ENCODE measurements at places on chromosomes 11 and 22.

DNA sequence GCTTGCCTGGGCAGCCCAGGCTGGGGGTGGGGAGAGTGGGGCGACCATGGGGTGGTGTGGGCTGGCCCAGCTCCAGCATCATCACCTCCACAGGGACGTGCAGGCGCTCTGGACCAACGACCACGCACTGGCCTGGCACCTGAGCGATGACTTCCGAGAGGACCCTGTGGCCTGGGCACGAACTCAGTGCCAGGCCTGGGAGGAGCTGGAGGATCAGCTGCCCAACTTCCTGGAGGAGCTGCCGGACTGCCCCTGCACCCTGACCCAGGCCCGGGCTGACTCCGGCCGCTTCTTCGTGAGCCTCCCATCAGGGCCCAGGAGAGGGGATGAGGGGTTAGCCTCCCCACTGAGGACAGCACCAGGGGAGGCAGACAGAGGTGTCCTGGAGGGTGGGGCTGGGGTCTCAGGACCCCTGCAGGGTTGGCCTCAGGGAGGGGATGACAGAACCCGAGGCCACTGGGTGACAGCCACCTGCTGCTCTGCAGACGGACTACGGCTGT, 3.8 kb downstream of the SUSD2 start:
- no peak for DNase-seq

DNA sequence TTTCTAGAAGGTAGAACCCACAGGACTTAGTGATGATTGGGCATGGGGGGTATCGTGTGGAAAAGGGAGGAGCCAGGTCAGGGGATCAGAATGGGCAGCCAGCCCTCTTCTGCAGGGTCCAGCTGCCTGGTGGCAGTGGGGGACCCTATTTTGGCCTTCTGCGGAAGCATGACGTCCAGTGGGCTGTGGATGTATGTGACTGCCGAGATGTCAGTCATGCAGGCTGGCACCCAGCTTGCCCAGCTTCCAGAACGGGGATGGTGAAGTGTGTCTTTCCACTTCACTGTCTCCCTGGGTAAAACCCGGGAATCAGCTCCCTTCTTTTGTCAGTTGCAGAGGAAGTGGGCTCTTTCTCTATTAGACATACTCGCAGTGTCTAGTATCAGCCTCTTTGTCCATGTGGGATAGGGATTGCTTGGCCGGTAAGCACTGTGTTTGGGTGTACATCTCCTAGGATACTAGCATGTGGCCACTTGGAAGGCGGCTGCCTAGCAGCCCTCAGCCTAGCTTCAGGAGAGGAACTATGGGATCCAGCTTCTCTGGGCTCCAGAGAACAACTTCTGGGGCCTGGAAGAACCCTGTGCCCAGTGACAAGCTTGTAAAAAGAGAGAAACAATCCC, 51.4 kb downstream of the GRIK4 start:
- no peak for DNase-seq

DNA sequence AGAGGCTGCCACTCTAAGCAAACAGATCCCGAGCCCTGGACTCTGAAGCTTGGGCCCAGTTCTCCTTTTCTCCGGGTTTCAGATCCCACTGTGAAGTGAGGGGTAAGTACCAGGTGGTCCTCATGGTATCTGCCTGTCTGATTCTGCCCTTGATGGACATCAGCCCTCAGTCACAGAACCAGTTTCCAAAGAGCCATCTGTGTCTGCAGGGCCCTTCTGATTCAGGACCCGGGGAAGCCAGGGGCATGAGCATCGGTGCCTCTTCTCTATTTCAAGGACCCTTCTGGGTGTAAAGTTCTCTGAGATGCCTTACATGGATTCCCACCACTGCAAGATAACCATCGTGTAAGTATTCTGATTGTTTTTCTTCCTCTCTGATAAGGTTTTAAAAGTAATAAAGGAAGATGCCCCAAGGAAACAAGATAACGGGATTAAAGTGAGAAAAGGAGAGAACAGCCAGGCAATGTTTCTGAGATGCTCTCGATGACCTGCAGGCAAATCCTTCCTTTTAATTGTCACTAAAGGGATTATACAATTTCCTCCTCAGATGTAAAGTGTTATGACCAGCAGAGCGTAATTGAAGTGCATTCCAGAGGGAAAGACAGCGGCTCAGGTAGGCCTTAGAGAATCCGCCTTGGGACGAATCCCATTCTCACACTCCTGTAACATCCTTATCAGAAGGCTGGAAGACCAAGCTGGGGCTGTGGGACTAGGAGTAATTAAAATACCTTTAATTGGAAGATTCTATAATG, 924.3 kb downstream of the TBC1D22A start:
- DNase-seq = no peak

- DNase-seq = no peak
These were observed 2.6 kb downstream of the NELL1 start for GRCh38 chr11:20671856-20672546.

- no peak for DNase-seq
These were observed 49.7 kb downstream of the CCDC34 start for GRCh38 chr11:27313157-27313821.

- no peak for DNase-seq
These were observed 37.4 kb downstream of the MTMR2 start for GRCh38 chr11:95886462-95886861.

DNA sequence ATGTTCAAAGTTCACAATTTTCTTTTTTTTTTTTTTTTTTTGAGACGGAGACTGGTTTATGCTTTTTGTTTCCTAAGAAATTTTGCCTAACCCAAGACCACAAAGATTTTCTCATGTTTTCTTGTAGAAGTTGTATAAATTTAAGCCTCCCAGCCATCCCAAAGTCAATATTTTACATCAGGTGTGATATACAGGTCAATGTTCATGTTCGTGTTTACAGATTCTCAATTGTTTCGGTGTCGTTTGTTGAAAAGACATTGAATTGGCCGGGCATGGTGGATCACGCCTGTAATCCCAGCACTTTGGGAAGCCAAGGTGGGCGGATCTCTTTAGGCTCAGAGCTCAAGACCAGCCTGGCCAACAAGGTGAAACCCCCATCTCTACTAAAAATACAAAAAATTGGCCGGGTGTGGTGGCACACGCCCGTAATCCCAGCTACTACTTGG, 15.4 kb downstream of the FRMD8 start:
- no peak for DNase-seq
